Activated T-cell treated with anti-CD3 and anti-CD28 coated beads for 24 hours (primary cell): ENCODE measurements at places on chromosomes 11 and 22.

DNA sequence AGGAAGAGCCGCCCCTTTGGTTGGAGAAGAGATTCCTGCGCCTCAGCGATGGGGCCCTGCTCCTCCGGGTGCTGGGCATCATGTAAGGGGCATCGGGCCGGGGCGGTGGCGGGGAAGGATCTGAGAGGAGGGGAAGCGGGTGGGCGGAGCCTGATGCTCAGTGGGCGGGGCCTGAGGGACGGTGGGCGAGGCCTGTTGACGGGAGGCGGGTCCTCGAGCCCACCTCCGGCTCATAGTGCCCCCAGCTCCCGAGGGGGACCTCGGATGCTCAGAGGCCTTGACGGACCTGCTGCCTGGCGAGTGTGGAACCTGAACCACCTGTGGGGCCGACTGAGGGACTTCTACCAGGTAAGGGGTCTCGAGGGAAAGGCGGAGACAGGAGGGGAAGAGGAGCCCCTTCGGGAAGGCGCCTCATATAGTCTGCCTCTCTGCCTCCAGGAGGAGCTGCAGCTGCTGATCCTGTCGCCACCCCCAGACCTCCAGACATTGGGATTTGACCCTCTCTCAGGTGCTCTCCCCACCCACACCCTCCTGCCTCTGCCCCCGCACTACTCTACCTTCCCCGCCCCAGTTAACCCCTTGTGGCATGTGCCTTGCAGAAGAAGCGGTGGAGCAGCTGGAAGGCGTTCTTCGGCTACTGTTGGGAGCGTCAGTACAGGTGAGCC lies 799 bp downstream of the CCDC88B start:
- no peak for DNase-seq

GRCh38 chr11:116702772-116703385 lies 69.9 kb downstream of the BUD13 start:
- DNase-seq = no peak

DNA sequence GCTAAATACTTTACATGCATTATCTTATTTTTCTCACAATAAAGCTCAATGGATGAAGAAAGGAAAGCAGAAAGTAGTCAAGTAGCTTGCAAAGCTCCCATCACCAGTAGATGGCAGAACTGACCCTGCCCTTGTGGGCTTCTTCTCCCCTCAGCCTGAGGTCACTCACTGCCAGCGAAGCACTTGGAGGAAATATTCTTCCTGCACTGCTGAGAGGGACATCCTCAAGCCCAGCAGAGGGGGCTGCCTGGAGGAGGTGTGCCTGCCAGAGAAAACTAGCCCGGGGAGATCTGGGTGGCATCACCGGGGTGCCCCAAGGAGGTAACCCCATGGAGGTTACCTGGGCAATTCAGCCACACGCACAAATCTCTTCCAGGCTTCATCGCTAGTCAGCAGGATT lies 6.6 kb downstream of the APOL4 start:
- DNase-seq = peak; percentile 24

DNA sequence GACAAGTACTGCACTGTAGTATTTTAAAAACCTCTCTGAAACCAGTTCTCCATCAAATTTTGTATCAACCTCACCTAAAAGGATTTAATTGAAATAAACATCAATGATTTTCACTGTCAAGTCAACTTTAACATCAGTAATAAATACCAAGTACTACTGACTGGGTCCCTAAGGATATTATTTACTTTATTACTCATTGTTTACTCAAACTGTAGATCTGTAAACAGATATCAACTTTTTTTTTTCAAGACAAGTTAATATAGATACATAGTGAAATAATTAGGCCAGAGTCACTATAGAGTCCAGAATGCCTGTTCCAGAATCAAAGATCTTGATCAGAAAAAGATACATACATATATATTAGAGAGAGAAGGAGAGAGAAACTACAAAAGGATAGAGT lies 1.6 kb downstream of the RNF141 start:
- DNase-seq = no peak

GRCh38 chr11:2722955-2723354 lies 23.2 kb upstream of the KCNQ1OT1 start:
- no peak for DNase-seq

GRCh38 chr11:113396690-113397089 lies 9.1 kb downstream of the ANKK1 start:
- DNase-seq = no peak

GRCh38 chr22:43812890-43813289 lies 785 bp upstream of the EFCAB6 start:
- DNase-seq = no peak

GRCh38 chr11:124886476-124886875 lies 11.2 kb downstream of the ROBO4 start:
- DNase-seq = no peak

DNA sequence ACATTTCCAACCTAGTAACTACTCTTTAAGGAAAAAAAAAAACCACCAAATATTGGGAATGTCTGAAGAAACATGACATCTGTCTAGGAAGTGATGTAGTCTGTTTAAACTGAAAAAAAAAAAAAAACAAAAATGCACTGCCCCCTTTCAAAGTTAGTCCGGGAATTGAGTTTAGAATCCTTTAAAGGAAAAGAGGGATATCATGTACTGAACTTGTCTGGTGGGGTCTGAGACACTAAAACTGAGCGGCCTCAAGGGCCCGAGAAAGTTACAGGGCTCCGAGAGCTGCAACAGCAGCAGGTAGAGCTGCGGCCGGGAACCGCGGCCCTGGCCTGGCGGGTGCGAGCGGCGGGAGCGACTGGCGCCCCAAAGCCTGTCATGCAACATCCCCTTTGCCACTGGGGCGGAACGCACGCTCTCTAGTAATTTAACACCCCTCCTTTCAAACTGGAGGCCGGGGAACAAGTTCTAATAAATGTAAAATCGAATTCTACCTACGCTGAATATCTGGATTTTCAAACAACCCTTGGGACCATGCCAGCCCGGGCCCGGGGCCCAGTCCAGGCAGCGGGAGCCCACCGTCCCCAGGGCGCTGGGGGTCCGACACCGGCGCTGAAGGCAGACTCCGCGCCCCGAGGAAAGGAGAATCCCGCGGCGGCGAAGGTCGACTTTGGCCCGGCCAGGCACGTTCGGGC lies 736 bp downstream of the RDX start:
- DNase-seq = peak; percentile 28

GRCh38 chr11:65503949-65504673 lies 5.3 kb downstream of the MALAT1 start:
- DNase-seq = no peak

- no peak for DNase-seq
These were observed 27.6 kb downstream of the MYO7A start for GRCh38 chr11:77155556-77156130.

DNA sequence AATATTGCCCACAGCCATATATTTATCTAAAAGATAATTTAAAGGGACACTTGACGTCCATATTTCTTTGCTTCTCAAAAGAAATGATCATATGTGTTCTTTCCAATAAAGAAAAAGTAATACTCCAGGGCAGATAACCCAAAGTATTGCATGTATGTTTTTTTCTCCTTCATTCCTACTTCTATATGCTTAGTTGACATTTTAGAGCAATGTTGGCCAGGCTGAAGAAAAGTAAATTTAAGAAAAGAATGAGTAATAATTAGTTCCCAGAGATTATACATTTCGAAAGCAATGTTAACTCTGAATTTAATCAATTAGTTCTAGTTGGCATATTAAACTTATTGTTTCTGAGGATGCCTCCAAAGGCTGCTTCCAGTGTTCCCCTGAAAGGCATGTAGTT lies 48.2 kb downstream of the DNAJC24 start:
- no peak for DNase-seq

DNA sequence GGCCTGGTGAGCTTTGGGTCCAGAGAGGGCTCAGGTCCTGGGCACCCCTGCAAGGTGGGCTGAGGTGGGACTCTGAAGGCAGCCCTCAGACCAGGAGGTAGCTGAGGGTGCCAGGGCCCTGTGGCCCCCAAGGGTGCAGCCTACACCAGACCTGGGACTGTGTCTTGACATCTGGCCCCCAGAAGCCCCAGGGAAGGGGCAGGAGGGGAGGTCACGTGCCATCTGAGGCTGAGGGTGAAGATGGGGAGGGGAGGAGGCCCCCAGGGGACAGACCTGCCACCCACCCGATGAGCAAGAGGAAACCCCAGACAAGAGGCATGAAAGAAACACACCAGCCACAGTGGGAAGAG lies 520.2 kb downstream of the BRD1 start:
- no peak for DNase-seq

DNA sequence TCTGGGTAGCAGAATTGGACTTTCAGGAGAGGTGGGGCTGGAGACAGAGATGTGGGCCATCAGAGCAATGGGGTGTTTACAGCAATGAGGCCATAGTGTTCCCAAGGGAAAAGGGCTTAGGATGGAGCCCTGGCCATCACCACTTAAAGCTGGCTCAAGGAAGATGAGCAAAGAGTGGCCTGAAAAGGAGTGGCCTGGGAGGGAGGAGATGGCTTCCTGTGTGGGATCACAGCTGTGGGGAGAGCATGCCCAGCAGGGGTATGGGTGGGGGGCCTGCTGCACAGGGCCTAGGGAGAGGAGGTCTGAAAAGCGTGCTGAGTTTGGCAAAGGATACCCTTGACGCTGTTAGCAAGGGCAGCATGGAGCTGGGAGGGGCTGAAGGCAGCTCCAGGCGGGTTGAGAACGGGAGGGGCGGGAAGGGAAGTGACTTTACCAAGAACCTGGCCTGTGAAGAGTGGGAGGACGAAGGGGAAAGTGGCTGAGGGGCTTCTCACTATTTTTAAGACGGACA lies 13.9 kb downstream of the LRRC32 start:
- no peak for DNase-seq

DNA sequence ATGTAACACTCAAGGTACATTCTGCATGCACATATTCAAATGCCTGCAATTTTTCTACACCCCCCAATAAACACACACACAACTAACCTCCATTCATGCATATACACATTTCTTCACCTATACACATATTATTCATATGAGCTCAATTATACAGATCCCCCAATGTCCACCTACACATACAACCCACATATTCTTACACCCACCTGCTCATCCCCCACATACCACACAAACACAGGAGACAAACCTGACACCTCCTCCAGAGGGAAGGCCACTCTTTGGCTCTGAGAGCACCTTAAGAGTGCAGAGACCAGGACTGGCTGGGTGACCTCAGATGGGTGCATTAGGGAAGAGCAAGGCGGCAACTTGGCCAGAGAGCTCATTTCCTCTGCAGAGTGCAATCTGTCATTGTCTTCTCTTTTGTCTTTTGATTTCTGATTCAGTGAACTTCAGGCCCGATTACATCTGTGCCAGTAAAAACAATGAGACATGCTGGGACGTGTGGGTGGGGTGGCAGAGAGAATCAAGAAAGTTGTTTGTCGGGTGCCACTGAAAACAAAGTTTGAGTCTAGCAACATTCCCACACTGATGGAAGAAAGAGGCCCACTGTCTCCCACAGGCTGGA lies 208.4 kb downstream of the NXPE2 start:
- DNase-seq = no peak

- DNase-seq = no peak
These were observed 34.2 kb downstream of the B3GAT1 start for GRCh38 chr11:134377876-134378275.

DNA sequence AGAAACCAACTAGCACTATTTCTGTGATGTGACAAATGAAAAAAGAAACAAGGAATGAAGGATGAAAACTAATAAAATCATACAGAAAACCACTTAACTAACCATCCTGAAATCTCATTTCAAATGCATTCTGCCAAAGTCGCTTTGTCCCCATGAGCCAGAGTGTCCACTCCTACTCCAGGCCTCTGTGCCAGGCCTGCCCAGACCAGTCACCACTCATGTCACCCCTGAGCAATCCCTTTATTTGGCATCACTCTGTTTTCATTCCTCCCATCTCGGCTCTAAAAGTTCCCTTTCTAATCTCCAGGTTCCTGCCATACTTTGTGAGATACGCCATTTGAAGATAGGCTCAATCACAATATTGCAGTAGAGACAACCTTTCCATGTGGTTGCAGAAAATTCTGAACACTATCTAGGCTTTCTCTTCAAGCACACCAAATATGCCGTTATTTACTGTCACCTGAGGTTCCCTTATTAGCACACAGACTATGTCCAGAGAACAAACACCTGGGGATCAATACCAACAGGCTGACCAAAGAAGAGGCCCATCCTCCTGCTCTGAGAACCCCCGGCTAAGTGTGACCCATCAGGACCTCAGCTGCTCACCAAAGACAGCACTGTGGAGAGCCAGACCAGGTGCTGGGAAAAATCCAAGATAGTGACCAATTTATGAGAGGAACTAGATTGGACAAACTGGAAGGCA lies 202.4 kb downstream of the LARGE1 start:
- DNase-seq = no peak

GRCh38 chr11:111137846-111138245 lies 107.7 kb upstream of the POU2AF2 start:
- no peak for DNase-seq

DNA sequence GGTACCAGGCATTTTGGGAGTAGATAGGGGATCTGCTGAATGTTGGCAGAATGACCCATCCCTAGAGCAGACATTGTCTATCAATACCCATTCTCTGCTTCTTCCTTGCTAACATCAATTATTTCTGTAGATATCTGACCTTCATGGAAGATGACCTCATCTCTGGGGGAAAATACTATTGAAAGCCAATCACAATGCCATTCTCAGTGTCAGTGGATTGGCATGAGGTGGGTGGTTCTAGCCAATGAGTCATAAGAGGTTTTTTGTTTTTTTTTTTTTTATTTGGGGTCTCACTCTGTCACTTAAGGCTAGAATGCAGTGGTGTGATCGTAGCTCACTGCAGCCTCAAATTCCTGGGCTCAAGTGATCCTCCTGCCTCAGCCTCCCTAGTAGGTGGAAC lies 42.5 kb downstream of the SNX19 start:
- no peak for DNase-seq

DNA sequence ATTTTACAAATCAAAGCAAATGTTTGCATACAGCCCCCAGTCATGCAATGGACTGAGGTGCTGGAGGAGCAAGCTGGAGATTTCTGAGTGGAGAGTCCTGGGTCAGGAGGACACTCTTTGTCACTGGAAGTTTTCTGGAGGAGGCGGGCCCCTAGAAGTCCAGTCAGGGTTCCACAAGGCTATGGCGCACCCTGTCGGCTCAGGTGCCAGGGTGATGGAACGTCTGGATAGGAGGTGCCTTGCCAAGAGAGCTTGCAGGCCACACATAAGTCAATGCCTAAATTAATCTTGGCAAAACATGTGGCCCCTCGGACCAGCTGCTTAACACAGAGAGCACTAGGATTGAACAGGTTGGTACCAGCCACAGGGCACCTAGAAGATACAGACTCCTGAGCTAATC lies 174.7 kb upstream of the CADM1 start:
- DNase-seq = no peak
